ENCODE measurements at places on chromosomes 12 and 14.

GRCh38 chr12:1947081-1947480 is 28.6 kb upstream of the CACNA2D4 start:
- DNase-seq = no peak

- DNase-seq = no peak
Measured at GRCh38 chr12:49008943-49009342, 9.6 kb downstream of the PRKAG1 start.

GRCh38 chr12:131908092-131909080 is 14.0 kb downstream of the ULK1 start:
- DNase-seq = no peak

- peak; percentile 33 for DNase-seq
Measured at GRCh38 chr12:123115409-123116121, 35.3 kb downstream of the PITPNM2 start.

DNA sequence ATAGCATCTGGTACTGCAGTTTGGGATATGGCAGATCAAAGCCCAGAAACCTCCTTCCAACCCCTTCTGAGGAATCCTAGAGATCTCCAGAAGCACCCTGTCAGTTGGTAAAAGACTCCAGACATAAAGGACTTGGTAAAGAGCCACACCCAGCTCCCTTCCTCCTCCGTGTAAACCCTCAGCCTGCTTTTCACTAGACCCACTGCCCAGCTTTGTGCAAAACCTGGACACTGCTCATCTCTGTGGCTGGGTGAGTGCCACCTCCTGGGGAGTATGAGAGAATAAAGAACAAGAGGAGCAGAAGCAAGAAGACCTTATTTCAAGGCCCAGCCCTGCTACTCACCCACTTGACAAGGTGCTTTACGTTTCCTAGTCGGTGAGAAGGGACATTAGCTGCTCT is 33.0 kb downstream of the ANO2 start:
- no peak for DNase-seq

DNA sequence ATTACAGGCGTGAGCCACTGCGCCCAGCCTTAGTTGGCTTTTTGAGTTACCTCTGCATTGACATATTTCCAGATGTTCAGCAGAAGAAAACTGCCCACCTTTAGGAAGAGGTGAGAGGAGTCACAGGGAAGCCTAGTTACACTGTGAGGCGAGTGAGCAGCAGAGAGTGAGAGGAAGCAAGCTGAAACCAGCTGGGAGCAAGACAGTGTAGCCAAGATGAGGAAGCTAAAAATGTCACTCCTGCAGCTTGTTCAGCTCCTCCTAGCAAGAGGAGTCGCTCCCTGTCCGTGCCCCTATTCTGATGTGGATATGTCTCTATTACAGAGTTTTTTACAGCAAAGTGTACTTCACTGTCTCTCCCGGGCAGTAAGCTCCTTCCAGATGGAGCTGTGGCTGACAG is 127.6 kb downstream of the GXYLT1 start:
- DNase-seq = no peak

DNA sequence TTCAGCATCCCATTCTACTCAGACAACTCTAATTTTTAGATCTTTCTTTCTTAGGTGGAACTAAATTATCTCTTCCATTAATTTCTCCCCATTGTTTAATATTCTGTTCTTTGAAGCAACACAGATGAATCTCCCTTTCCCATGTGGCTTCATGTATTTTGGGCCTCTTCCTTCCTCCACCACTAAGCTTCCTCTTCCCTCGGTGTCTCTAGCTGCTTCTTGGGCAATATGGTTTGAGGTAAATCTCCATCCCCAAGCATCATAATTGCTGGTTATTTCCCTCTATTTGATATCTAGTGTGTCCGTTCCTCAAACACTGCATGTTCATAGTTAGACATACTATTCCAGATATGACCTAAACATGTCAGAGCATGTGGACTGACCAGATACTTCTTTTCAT is 119.2 kb downstream of the PELI2 start:
- no peak for DNase-seq

DNA sequence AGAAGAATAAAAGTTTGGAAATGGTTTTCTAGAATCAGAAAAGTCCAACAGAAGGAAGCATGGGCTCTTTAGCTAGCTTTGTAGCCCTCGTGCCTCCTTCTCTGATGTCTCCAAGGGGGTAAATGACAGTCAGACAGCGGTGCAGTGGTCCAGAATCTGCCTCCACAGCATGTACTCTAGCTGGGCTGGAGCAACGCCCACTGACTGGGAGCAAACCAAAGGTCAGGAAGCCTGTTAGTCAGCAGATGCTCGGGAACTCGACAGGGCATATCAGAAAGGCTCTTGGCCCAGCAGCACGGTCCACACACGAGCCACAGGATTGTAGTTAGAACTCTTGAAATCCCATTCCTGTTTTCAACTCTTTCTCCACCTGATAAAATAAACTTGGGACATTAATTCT is 164.3 kb downstream of the GRIN2B start:
- DNase-seq = no peak

- no peak for DNase-seq
Measured at GRCh38 chr14:28301179-28301578, 465.4 kb upstream of the FOXG1 start.

GRCh38 chr14:56585461-56586084 is 6.0 kb downstream of the TMEM260 start:
- no peak for DNase-seq

- DNase-seq = no peak
Measured at GRCh38 chr14:35855876-35856481, 29.8 kb downstream of the BRMS1L start.

GRCh38 chr14:105554022-105554421 is 27.6 kb downstream of the TMEM121 start:
- no peak for DNase-seq

GRCh38 chr12:1130164-1130563 is 139.1 kb downstream of the ERC1 start:
- DNase-seq = no peak

DNA sequence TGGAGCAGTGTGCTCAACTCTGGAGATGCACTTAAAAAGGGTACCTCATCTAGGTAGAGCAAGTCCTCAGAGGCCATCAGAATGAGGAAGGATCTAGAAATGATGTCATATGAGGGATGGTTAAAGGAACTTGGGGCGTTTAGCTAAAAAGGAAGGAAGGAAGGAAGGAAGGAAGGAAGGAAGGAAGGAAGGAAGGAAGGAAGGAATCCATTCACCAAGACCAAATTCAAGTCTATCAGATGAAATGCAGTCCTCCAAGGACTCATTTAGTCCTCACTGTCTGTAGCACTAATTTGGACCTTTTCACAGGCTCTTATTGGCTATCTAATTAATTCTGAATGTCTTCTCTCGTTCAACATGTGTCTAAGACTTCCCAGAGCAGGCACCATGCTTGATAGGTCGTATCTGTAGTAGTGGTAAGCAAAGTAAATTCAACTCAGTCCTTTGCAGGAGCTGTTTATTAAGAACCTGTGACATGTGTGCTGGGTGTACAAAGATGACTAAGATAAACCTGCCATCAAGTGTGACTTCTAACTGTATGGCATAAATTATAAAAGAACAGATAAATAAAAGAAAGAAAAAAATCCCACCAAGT is 63.5 kb downstream of the LLPH start:
- no peak for DNase-seq

DNA sequence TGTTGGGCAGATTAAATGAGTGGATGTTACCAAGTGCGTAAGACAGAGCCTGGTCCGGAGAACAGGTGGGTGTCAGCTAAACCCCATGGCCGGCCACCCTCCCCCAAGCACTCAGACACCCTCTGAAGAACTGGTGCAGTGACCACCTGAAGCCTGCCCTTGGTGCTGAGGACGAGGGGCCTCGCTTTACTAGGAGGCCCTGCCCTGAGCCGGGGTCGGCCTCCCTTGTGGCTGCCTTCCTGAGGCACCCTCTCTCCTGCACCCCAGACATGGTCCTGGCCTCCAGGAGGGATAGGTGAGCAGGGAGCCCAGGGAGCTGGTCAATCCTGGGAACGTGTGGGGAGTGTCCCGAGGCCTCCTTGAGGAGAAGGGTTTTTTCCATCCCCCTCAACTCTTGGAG is 4.9 kb upstream of the KIF26A start:
- DNase-seq = no peak

DNA sequence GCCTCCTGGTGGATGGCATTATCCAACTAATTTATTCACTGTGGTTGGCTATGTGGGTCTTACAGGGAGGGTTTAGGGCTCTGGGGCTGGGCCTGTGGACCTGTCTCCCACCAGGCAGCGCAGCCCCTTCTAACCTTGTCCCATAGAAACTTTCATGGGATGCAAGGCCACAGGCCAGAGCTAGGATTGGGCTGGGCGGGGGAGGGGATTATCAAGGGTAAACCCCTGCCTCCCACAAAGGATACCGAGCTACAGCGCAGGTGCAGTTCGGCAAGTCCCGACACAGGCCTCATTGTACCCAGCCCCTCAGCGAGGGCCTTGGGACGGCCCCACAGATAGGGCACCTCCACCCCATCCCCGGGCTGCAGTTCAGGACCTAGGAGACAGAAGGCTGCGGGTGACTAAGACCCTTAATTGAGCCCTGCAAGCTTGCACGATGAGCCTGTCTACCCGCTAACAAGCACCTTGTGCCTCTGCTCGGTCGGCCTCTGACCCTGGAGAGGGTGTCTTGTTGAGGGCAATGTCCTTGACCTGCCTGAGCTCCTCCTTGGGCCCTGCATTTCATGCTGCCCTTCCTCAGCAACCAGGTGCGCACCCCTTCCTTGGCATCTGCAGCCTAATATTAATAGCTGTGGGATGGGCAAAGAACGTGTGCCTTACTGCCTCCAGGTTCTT is 46.7 kb downstream of the PSMA6 start:
- DNase-seq = no peak

GRCh38 chr14:81247271-81247766 is 26.6 kb upstream of the GTF2A1 start:
- DNase-seq = no peak

GRCh38 chr12:95582230-95583058 is 31.2 kb upstream of the USP44 start:
- DNase-seq = no peak

DNA sequence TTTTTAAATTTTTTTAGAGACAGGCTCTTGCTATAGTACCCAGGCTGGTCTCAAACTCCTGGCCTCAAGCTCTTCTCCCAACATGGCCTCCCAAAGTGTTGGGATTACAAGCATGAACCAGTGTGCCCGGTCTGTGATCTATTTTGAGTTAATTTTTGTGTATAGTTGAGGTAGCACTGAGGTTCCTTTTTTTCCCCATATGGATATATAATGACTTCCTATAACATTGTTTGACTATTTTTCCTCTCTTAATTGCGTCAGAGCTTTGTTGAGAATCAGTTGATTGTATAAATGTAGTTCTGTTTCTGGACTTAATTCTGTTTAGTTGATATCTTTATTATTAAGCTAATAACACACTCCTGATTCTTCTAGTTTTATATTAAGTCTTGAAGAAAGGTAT is 8.6 kb upstream of the M6PR start:
- no peak for DNase-seq

- DNase-seq = no peak
Measured at GRCh38 chr14:99563749-99564129, 40.3 kb downstream of the CCDC85C start.

DNA sequence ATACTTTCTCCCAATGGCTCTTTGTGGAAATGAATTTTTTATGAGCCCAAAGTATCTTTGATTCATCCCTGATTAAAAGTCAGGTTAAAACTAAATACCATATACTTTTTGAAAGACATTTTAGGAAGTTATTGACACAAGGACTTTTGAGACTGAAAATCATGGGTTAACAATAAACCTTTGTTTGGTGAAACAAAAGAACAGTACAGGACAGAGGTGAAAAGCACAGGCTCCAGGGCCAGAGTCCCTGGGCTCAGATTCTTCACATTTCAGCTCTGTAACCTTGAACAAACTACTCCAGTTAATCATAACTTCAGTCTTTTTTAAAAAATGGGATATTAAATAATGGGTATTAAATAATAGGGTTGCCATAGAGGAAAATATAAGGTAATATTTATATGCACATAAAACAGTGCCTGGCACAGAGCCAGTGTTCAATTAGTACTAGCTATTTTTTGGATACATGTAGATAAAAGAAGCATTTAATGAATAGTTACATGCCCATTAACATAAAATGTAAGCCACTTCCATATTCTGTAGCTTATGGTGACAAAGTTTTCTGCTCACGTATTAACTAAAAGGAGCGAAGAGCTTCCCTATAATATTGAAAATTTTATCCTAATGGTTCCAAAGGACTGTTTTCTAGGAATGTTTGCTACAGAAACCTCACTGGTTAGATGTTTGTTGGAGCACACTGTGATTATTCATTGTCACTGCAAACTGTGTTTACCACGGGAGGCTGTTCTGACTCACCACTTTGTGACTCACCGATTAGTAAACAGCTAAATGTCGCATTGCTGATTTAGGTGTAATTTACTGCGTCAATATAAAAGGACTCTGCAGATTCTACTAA is 255.4 kb downstream of the DAD1 start:
- peak; percentile 11 for DNase-seq

GRCh38 chr14:68783408-68784225 is 9.2 kb downstream of the ZFP36L1 start:
- no peak for DNase-seq

DNA sequence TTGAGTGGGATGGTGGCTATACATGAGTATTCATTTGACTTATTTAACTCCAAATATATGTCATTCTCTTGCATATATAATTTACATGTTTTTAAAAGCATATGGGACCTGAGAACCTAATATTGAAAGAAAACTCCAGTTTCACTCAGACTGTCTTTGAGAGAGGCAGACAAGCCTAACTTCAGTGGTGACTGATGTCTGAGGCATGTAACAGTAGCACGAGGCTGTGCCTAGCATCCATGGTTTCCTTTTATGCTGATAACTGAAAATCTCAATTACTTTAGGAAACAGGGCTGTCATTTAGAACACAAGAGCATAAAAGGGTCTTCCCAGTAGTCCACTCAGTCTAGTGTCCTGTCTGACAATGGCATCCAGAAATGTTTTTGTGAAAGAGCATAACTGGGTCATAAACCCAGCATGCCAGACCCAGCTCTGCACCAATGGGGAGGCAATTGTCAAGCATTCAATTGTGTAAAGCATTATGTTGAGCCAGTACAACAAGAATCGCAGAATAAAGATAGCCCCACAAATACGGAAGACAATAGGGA is 24.3 kb downstream of the MAPK1IP1L start:
- no peak for DNase-seq

DNA sequence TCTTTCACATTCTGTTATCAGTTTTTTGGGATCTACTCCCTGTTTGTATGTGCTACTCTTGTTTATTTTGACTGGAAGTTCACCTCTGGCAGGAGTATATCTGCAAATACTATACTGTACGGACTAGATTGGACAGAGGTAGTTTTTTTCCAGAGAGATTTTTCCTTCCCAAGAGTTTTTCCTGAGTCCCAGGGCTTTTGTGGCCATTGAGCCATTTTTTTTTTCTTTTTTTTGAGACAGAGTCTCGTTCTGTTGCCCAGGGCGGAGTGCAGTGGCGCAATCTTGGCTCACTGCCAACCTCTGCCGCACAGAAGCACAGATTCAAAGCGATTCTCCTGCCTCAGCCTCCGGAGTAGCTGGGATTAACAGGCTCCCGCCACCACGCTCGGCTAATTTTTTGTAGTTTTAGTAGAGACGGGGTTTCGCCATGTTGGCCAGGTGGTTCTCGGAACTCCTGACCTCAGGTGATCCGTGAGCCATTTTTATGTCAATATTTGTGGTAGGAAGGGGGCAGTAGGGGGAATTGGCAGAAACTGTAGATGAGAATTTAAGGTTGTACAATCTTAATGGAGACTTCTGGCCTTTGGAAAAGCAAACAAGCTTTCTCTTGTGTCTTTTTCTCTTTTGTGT is 19.4 kb downstream of the KTN1 start:
- DNase-seq = no peak

Data from T1000 (cell line).